ENCODE measurements at places on chromosomes 7 and 10.

DNA sequence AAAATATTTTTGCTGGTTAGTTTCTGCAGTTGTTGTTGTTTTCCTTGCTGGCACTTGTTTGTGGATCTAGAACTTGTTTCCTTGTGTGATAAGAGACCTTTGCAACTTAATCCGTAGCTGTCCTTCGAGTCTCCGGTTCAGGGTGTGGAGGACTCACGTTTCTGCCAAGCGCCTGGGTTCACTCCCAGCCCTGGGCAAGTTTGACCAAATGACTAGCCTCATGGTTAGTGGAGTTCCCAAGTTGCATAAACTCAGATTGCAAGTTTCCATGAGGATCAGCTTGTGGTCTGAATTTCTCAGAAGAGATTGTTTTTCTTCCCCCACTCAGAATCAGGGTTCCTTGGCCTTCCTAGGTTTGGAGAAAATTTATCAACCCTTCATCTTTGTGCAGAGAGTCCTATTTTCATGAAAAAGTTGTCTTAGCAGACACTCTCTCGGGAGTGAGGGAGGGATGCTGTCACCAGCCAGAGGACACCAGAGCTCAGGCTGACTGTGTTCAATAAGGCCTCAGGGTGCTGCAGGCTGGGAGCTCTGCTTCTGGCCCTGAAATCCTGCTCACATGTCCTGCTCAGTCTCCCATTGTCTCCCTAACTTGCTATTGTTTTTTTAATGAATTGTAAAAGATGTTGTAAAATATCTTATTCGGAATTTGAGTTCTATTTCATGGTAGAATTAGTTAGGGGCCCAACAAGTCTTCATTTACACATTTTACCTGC is 377.7 kb upstream of the KLF6 start:
- DNase-seq: no peak

DNA sequence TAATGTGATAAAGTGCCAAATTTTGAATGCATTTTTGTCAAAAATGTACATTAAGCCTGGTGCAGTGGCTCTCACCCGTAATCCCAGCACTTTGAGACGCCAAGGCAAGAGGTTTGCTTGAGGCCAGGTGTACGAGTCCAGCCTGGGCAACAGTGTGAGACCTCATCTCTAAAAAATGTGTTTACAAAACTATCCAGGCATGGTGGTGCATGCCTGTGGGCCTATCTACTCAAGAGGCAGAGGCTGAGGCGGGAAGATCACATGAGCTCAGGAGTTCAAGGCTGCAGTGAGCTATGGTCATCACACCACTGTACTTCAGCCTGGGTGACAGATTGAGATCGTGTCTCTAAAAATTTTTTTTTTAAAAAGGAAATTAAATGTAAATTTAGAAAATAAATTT is 18.5 kb upstream of the MGMT start:
- DNase-seq: no peak

DNA sequence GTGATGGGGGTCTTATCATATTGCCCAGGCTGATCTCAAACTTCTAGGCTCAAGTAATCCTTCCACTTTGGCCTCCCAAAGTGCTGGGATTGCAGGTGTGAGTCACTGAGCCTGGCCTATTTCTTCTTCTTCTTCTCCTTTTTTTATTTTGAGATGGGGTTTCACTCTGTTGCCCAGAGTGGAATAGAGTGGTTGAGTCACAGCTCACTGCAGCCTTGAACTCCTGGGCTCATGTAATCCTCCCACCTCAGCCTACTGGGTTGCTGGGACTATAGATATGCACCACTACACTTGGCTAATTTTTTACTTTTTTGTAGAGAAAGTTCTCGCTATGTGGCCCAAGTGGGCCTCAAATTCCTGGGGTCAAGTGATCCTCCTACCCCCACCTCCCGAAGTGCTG is 124.3 kb downstream of the SKIDA1 start:
- no peak for DNase-seq

- peak; percentile 44 for DNase-seq
Observed at GRCh38 chr7:29146888-29147609, 712 bp upstream of the CPVL start.

DNA sequence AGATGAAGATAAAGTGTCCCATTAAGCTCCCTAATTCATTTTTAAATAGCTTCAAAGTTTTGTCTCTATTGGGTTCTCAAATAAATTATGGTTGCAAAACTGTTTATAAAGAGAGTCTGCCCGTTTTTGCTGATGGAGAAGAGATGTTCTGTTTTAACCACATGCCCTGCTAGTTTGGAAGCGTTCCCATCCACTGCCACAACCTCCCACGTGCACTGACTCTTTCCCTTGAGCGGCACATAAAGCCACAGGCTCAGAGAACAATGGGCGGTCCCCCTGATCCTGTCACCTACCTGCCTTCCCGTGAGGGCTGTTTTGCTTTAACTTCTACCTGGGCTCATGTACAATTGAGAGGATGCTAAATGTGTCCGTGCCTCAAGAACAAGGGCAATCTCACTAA is 65.5 kb downstream of the CPVL start:
- no peak for DNase-seq

- no peak for DNase-seq
Observed at GRCh38 chr7:130752424-130752823, 18.4 kb upstream of the KLF14 start.

DNA sequence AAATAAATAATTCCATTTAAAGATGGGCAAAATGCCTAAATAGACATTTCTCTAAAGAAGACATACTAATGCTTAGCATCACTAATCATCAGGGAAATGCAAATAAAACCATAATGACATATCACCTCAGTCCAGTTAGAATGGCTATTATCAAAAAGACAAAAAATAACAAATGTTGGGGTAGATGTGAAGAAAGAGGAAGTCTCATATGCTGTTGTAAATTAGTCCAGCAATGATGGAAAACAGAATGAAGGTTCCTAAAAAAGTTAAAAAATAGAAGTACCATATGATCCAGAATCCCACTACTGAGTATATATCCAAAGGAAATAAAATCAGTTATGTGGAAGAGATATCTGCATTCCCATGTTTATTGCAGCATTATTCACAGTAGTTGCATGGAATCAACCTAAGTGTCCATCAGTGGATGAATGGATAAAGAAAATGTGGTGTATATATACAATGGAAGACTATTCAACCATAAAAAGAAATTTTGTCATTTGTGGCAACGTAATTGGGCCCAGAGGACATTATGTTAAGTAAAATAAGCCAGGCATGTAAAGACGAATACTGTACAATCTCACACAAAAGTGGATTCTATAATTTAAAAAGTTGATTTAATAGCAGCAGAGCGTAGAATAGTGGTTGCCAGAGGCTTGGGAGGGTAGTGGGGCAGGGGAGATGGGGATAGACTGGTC is 52.0 kb downstream of the TCAF1 start:
- no peak for DNase-seq

GRCh38 chr7:78169992-78170391 is 371.4 kb downstream of the PHTF2 start:
- DNase-seq: no peak

DNA sequence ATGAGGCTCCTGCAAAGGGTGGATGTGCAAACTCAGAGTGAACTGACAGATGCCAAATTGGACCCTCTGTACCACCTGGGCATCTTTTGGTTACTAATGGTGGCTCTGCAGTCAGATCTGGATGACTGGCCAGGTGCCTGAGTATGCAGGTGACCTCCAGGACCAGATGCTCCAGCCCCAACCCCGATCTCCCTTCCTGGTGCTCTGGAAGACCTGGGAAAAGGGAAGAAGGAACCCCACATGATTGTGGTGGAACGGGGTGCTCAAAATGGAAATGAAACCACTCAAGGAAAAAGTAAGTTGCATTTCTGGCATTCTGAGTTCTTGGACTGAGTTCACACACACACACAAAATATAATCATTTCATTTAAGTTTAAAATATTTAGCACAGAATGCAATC is 9.8 kb upstream of the AEBP1 start:
- DNase-seq: no peak

DNA sequence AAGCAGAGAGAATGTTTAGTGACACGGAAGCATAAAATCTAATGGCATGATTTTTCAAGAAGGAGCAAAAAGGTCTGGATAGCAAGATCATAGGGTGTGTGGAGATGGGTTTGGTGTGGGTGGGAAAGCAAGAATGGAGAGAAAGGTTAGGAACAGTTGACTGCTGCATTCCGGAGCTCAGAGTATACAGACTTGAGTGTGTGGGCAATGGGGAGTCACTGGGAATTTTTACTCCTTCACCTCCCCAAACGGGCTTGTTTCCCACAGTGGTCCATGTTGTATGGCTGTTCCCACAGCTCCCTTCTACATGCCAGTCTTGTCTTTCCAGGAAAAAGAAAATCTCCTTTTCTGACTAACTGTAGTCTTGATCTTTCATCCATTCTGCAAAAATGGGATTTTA is 122.1 kb downstream of the CDK6 start:
- DNase-seq: no peak

DNA sequence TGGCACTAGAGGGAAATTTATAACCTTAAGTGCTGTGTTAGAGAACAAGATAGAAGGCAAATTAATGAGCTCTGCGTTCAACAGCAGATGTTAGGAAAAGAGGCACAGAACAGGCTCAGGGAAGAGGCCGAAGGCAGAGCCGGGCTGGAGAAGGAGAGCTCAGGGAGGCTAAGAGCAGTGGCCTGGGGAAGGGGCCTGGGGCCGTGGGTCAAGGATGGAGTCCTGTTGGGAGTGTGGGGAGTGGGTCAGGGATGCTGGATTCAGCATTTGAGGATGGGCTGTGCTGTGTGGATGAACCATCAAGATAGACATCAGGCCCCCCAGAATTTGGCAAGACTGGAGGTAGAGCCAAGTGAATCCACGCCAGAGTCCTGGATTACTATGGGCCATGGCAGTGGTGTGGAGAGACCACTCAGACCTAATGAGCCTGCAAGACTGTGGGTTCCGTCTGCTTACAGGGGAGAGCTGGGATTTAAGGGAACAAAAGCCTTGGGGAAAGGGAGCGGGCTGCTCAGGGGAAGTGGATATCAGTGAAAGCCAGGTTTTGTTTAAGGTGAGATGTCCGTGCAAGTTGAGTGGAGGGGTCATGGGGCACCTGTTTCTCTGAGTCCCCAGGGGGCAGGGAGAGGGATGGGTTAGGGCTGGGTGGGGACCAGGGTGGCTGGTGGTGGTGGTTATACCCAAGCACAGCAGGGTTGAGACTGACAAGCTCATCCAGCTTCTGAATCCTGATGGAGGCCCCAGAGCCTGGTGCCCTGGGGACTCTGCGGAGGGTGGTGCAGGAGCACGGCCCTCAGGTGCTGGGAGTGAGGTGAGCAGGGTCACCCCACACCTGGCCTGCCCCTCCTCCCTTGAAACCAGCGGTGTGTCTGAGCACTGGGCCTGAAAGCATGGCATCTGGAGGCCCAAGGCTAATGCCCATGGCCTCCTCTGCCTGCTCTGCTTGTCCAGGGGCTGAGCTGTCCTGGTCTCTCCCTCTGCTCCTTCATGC is 101.7 kb downstream of the BMS1 start:
- DNase-seq: no peak

DNA sequence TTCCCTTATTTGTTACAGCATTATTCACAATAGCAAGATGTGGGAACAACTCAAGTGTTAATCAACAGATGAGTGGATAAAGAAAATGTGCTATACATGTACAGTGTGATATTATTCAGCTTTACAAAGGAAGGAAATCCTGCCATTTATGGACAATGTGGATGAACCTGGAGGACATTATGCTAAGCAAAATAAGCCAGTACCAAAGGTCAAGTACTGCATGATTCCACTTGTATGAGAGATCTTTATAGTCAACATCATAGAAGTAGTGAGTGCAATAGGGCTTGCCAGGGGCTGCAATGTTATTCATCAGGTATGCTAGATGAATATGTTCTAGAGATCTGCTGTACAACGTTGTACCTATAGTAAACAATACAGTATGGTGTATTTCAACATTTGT is 138.5 kb upstream of the AGR3 start:
- no peak for DNase-seq

- no peak for DNase-seq
Observed at GRCh38 chr10:22702348-22702747, 12.0 kb downstream of the PIP4K2A start.

- DNase-seq: no peak
Observed at GRCh38 chr7:158129037-158130022, 458.3 kb downstream of the PTPRN2 start.

DNA sequence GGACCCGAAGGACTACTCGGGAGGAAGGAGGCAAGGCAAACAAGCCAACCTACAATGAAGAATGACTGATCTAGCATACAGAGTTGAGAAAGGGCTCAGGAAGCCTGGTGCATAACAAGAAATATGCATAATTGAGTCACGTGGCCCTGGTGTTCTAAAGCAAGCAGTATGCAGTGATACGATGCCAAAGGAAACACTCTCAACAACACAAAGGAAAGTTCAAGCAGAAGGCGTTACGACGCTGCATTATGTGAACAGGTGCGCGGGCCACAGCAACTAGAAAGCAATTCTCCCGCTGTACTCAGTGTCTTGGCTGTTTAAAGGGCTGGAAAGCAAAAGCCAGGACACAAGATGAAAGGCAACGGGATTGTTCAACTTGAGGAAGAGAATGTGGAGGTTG is 100.8 kb downstream of the PRTFDC1 start:
- no peak for DNase-seq

GRCh38 chr10:26274391-26274790 is 57.8 kb downstream of the GAD2 start:
- no peak for DNase-seq

DNA sequence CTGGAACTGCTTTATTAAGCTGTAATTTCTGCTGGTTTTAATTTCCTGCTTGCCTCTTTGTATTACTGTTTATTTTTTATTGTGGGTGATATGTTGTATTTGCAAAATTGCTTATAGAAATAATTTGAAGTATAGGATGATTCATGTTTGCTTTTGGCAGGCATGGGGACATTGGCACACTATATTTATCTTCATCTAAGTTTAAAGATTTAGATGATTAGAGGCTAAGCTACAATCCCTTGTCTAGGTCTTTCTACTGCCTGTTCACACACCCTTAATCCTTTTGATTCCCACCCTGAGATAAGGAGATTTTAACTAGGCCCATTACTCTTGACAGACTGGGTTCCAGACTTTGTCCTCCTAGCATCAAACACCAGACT is 182.8 kb upstream of the KAT6B start:
- DNase-seq: no peak

- no peak for DNase-seq
Observed at GRCh38 chr10:104117839-104118323, 4.1 kb upstream of the SFR1 start.

DNA sequence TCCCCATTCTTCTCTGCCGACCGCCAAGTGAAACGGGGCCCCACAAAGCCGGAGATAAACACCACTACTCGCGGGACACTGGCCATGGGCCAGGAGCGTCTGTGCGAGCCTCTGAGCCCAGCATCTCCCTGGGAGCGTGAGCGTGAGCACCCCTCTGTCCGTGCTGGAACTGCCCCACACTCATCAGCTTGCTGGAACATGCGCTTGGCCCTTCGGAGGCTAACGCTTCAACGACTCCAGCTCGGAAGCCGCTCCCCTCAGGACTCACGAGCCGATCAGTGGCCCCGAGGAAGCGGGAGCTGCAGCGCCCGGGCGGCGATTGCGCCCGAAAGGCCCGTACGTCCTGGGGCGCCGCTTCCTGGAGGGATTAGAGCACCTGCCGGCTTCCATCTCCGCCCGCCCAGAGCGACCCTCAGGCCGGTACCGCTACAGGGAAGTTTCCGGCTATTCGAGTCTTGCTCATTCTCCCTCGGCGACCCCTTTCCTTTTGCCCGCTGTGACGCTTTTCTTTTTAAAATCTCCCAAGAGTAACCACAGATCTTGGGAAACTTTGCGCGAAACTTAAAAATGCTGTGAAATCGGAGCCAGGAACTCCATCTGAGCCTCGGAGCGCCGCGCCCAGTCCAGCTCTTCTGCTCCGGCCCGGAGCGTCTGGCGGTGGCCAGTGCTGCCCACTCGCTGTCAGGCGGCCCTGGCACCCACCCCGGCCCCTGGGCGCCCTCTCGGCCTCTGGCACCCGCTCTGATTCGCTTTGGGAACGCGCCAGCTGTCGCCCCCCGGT is 1.0 kb downstream of the TLL2 start:
- DNase-seq: peak; percentile 31

- no peak for DNase-seq
Observed at GRCh38 chr10:32326119-32326518, 20.8 kb downstream of the EPC1 start.

Data from inflammatory macrophage treated with lipopolysaccharide for 1 hour (primary cell).